Activated CD8-positive, alpha-beta T cell treated with anti-CD3 and anti-CD28 coated beads for 36 hours (primary cell): ENCODE measurements at places on chromosomes 1 and 21. TPM values are rescaled to one million over a fixed set of nuclear protein-coding genes. Genes with fewer than 3 reads are reported as not detected.

The TOMM20 gene
- total RNA-seq: 155 TPM

DNA sequence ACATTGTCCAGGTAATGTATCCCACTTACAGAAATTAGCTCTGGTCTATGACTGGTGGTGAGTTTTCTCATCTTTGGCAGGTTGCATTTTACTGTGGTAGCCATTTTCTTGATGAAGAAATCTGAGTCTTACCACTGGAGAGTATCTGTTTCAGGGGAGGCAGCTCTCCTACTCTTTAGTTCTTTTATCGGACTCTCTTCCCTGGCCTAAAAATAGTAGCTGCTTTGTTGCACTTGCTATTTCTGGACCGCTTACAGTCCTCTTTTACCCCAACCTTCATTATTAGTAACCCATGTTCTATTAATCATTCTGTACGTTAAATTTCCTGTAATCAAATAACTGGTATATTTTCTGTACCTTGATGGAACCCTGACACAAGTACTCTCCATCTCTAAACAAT lies 720.8 kb downstream of the PLA2G4A start:
- DNase-seq: no peak

The GUK1 gene
- 375 TPM for total RNA-seq

DNA sequence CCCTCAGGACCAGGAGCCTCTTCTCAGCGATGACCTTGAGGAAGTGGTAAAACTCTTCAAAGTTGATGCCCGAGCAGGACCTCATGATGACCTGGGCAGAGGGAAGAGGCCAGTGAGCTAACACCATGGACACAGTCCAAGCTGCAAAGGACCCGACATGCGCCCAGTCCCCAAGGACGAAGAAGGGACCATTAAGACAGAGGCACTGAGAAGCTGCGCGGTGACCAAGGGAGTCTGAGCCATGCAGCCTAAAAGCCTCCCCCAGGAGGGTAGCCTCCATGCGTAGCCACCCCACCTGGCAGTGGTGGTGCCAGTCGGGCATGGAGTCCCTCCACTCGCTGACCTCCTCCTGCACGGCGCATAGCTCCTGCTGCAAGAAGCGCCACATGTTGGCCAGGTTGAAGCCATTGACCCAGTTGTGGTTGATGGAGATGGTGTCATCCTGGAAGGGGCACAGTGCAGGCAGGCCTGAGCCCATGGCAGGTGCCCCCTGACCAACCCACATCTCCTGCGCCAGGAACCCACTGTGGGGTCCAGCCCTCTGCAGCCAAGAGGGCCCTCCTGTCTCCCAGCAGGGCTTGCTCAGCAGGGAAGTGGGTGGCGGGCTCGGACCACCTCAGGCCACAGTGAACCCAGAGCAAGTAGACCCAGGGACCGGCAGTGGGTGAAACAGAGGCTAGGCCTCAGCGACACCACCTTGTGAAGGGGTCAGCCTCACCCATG lies 2.4 kb downstream of the JMJD4 start:
- DNase-seq: no peak

DNA sequence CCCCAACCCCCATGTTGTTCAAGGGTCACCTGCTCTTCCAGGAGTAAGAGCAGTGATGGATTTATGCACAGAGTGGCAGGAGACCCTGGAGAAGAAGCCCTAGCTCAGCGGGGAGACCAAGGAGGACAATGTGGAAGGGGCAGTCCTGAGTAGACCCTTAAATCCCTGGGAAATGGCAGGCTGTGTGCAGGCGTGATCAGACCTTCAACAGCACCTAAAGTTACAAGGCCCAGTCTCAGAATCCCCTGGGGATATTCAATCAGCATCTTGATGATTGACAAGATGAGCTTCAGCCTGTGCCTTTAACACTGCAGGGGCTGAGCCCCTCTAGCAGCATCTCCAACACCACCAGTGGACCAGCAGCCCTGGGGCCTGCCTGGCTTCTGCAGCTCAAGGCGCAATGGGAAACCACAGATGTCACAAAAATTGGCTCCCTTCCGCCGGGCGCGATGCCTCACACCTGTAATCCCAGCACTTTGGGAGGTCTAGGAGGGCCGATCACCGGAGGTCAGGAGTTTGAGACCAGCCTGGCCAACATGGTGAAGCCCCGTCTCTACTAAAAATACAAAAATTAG lies 60.4 kb downstream of the IRF2BP2 start:
- no peak for DNase-seq

DNA sequence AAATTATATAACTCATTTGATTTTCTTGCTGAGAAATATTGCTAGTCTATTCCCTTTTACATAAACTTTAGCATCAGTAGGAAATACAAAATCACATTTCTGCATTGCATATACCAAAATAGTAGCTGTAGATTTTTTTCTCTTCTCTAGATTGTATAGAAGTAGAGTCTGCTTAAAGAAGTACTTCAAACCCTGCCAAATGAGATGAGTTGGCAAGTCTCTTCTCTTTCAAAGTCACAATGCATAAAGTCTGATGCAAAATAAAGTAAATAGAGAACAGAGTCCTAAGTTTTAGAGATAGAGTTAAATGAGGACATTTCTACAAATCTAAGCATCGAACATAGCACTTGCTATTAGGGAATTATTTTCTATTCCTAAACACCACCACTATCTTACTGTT lies 6.4 kb downstream of the PLPPR4 start:
- no peak for DNase-seq

The NHLH2 gene
- total RNA-seq: not detected

DNA sequence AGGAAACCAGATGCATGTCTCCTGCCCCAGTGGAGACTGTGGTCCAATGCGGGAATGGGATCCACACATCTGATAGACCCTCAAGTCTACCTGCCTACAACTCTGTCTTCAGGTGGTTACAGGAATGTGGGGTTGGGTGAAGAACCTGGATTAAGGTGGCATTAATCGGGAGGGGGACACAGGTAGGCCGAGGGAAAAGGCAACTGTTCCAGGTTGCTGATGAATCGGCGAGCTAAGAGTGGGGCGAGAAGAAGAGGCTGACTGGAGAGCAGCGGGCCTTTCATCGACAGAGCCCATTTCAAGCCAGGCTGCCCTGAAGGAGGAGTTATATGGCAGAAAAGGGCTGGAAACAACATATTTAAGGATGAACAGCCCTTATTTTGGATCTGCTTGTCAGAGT lies 836 bp downstream of the CD2 start:
- peak; percentile 37 for DNase-seq

DNA sequence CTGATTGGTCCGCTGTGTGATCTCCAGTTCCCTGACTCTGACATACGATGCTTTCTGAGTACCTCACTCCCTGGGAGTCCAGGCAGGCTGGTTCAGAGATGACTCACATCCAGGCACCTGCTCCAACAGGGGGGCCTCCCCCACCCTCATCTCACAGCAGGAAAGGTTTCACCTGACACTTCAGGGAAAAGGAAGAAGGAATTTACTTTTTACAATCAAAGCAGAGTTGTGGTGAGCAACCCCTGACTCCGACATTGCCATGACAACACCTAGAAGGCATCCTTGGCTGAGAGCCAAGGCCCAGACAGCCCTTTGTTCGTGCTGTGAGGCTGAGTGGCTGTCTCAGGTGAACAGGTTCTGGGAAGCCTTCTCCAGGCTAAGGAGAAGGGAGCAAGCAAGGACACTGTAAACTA lies 164.6 kb upstream of the GJB5 start:
- no peak for DNase-seq

- DNase-seq: no peak
Measured at GRCh38 chr1:95534985-95535384, 301.0 kb downstream of the RWDD3 start.

The UBE2U gene
- not detected for total RNA-seq

- DNase-seq: peak; percentile 39
Measured at GRCh38 chr1:169892927-169893644, 610 bp downstream of the SCYL3 start.

GRCh38 chr1:70033266-70033873 lies 172.0 kb downstream of the LRRC40 start:
- DNase-seq: no peak

DNA sequence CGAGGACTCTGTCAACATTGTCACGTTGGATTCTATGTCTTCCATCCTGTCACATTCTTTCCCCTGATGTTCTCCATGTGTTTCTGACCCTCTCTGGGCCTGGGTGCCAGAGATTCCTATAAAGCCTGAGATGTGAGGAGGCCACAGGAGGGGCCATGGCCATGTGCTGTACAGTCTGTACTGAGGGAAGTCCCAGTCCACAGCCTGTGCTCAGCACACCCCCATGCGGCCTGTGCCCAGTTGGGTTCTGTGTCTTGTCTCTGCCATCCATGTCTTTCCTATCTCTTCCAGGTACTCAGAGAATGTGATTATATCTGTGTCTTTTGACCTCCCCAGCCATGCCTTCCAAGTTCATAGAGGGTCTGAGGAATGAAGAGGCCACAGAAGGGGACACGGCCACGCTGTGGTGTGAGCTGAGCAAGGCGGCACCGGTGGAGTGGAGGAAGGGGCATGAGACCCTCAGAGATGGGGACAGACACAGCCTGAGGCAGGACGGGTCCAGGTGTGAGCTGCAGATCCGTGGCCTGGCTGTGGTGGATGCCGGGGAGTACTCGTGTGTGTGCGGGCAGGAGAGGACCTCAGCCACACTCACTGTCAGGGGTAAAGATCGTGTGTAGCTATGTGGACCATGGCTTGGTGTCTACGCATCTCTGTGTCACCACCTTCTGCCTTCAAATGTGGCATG lies 86.1 kb downstream of the OBSCN start:
- no peak for DNase-seq

The SYCP1 gene
- not detected for total RNA-seq

DNA sequence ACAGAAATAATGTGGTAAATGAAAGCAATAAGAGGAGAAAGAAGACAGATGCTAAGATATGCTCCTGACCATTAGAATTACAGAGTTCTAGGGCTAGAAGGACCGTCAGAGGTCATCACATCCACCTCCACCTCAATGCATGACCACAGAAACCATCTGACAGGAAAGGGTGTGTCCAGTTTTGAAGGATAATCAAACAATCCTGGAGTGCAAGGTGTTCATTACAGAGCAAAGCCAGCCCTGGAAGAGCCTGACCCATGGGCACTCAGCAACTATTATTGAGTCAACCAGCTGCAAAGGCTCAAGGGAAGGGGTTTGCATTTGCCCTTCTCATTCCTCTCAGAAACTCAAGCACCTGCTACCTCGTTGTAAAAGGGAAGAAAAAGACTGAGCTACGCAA lies 46.4 kb downstream of the TOR1AIP2 start:
- DNase-seq: no peak

The OR2L8 gene
- 0.34 TPM for total RNA-seq

The LEFTY2 gene
- total RNA-seq: not detected

- no peak for DNase-seq
Measured at GRCh38 chr1:226751703-226752102, 12.6 kb upstream of the ITPKB start.
